ENCODE measurements at places on chromosomes 11 and 22.

DNA sequence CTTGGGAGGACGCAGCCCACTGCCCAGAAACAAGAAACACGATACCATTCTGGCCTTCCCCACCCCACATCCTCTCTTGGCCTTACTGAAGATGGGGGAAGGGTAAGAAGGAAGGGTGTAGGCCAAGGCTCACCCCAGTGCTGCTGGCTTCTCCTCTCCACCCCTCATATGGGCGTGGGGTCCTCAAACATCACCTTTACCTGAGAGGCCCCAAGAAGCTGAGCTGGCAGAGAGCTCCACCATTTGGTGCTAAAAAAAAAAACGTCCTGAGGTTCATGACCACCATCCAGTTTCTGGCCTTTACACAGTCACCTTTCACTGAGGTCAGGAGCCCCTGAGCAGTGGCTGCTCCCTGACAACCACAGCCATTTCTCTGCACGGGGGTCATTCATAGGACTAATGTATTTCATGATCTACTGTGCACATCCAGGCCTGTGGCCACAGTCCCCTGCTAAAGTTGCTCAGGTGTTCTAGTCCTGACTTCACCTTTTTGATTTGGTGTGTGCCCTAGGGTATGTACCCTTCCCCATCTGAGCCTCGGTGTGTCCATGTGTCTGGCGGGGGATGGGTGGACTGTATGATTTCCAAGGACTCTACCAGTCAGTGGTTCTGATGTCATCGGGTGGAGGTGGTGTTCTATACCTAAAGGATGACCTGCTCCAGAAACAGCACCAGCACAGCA, 15.1 kb downstream of the RHOG start:
- DNase-seq, result no peak

DNA sequence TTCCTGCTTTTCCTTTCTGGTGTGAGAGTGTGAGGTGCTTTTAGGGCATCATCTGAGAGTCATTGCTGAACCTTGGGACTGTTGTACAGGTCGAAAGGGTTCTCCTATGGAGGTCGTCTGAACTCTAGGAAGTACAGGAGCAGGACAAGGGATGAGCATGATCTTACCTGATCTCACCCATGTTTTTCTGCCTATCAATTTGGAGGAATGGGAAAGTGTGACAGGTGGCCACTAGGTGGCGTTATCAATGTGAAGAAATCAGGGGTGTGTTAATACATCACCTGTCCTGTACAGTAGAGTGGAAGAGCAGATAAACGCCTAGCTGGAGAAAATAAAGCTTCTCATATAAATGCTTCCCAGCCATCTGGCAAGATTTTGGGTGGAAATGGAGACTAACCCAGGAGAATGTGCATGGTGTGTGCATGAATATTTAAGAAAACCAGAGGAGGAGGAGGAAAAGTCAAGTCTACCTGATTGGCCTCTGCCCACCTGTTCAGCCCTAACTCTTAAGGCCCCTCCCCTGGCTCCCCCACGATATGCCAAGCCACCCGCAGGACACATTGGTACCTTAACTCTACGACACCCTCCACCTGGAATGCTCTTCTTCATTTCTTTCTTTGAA, 72.0 kb upstream of the NARS2 start:
- peak; percentile 74 for DNase-seq

DNA sequence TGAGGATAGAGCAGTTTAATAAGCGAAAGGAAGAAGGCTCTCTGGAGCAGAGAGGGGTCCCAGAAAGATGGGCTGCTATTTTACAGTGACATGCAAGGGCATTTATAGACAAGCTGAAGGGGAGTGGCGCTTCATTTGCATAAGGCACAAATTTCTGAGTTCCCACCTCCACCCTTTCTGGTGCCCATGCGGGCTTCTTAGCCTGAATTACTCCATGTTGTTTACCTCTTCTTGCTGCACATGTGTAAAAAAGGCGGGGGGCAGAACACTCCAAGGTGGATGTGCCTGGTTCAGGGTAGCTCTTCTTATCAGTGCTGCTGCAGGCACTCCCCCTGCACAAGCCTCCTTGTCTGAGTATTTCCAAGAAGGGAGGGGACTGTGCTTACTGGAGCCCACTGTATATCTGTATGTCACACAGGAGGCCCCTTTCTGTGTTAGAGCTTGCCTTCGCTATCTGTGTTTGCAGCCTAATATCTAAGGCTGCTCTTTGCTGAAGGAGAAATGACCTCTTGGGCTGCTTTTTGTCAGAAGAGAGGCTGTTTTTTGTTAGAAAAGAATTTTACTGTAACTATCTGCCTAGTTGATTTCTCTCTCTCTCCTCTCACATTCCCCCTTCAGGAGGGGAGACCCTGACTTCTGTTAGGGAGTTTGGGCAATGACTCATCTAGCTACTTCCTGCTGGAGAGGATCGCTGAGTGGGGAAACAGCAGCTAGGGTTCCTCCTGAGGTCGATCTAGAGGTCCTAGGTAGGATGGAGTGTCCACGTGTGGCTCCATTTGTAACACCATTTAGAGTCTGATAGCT, 1057.0 kb upstream of the CNTN5 start:
- DNase-seq, result no peak

DNA sequence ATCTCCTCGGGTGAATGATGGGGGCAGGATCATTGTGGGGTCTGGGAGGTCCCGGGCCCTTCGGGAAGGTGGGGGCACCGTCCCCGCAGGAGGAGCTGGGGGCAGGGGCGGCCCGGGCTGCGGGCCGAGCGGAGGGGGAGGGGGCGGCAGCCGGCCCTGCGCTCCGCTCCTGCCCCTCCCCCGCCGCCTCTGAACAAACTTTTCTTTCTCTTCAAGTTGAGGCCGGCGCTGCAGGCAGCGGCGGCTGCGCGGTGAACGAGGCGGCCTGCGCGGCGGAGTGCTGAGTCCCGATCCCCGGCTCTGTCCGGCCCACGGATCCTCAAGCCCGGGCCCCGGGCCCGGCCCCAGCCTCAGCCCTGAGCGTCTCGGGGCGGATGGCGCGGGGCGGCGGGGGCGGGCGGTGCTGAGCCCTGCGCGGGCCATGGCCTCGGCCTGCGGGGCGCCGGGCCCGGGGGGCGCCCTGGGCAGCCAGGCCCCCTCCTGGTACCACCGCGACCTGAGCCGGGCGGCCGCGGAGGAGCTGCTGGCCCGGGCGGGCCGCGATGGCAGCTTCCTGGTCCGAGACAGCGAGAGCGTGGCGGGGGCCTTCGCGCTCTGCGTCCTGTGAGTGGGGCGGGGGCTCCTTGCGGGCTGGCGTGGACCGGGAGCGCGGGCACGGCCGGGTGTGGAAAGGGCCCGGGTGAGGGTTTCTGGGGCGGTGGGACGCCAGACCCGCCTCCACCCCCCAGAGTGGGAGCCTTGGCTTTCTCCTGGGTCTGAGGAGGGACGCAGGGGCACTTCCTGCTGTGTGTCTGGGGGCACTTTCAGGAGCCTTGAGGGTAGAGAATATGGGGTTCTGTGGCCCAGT, at the start of gene INPPL1:
Gene INPPL1, plus strand, starts transcription at position 204 of the 847 bp plus-strand sequence. Its CDS starts 218 bp downstream, at position 422.
- DNase-seq, result peak; percentile 48
